HCT116 (cell line): ENCODE measurements at places on chromosomes 5 and 9.

DNA sequence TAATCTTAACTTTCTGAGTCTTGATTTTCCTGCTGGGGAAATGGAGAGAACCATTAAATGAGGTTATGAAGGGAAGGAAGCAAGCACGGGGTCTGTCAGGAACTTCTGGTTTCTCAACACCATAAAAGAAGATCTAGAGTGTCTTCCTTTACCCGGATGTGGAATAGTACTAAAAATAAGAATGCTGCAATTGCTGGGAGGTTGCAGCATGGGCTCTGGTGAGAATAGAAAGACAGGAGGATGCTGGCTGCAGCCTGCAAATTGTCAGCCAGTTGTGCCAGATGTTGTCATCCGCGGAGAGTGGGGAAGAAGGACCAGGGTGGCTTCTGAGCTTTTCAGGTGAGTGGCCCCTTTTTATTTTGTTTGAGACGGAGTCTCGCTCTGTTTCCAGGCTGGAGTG, 69.3 kb upstream of the STC2 start:
- DNase-seq = no peak

GRCh38 chr5:125065741-125066140, 319.3 kb upstream of the ZNF608 start:
- no peak for DNase-seq

- DNase-seq = no peak
Observed at GRCh38 chr9:8860925-8861324, 1061.3 kb upstream of the DMAC1 start.

DNA sequence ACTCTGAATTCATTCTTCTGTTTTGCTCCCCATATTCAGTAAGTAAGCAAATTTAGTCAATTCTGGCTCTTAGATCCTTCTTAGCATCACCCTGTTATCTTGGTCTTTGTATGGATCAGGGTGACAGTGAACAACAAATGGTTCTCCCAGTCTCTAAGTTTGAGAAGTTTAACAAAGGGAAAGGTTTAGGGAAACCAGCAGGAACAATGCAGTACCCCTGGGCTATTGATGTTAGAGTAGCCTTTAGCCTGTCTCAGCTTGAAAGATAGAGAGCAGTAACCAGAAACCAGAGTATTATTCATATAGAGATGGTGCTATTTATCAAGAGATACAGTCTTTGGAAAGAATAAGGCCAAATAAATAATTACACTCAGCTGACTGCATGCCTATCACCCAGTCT, 241.8 kb downstream of the CDH12 start:
- no peak for DNase-seq

- no peak for DNase-seq
Observed at GRCh38 chr5:137563301-137563645, 64.1 kb upstream of the SPOCK1 start.

GRCh38 chr5:178238711-178239592, 6.3 kb upstream of the PHYKPL start:
- DNase-seq = no peak

DNA sequence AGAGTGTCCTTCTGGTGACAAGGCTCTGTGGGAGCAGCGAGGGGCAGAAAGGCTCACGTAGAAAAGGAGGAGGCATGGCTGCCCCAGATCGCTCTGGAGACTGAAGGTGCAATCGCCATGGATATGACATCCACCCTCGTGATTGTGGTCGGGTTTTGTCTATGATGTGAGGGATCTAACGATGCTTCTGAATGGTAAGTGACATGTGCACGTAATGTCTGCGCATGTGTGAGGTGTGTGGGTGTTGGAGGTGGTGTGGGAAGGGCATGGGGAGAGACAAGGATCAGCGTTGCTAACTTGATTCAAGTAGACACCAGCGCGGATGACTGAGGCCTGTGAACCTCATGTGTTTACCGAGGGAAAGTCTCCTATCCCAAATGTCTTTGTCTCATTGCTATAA, 20.2 kb downstream of the IRX1 start:
- DNase-seq = no peak

- DNase-seq = no peak
Observed at GRCh38 chr5:401146-402034, 41.6 kb upstream of the EXOC3 start.

GRCh38 chr5:139402561-139403158, 1.2 kb downstream of the SPATA24 start:
- peak; percentile 19 for DNase-seq

GRCh38 chr9:129163753-129164152, 14.3 kb downstream of the IER5L start:
- DNase-seq = no peak

DNA sequence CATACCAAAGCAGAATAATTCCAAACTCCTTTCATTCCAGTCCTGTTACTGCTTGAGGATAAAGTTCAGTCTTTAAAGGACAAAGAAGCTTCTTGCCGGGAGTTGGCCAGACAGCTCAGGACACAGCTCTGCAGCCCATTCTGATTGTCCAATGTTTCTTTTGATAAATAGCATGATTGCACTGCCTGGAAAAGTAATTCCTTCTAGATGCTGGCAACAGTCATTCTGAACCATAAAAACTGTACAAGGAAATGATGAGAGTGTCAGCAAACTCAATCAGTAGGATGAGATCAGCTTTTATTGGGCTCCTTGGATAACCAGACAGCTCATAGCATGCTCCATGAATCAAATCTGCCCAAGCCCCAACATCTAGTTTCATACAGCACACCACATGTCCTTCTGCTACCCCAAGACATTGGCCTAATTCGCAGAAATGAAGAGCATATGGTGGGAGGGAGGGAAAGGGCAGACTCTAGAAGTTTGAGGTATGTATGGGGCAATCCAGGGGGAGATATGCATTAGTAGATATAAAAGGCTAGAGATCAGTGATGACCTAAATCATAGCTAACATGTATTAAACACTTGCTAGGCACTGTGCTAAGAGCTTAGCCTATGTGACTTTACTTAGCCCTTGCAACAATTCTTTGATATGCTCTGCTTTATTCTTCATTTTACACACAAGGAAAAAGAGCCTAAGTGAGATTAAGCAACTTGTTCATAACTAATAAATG, 219.9 kb upstream of the NREP start:
- DNase-seq = no peak

GRCh38 chr5:68253624-68254585, 38.3 kb downstream of the PIK3R1 start:
- DNase-seq = no peak

DNA sequence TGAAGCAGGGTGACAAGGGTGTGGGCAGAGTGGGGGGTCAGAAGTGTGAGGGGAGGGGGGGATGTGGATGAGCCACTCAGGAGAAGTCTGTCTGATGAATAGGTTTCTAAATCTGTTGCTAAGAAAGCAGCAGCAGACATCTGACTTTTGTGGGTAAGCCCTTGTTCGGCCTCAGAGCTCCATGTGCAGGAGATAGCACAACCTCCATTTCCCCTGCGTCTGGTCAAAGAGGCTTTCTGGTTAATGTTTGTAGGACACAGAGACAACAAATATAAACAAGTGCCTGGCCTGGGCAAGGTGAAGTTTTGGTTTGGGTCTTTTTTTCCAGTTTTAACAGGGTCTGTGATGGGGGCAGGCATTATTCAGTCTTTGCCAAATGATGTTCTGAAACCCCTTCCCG, 57.0 kb upstream of the GNE start:
- DNase-seq = no peak

DNA sequence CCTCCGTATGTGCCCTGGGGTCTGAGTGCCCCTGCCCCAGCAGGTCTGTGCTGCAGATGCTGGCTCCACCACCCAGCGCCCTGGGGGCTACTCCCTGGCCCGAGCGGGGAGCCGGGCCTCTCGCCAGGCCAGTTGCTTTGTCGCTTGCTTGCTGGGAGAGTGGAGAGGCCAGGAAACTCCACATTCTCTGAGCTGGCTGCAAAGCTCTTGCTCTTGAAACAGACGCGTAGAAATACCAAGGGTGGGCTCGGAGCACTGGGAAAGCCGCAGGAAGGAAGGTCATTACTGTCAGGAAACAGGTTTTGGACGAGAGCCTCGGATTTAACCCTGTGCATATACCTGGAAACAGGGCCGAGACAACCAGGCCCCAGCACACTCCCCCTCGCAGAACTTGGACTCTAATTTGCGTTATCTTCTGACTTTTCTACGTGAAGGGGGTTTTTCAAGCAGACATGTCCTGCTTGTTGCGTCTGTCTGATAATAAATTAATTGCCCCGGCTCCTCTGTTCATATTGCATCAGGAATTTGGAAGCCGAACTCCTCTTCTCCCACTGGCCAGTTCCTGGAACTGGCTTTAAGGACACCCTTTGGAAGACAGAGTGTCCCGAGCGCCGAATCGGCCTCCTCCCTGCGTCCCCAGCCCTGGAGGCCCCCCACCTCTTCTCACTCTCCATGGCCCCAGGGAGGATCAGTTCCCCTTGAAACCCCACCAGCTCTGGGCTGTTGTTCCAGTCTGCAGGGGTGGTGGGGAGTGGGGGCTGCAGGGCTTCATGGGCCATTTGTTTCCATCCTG, 11.2 kb downstream of the ADAMTSL2 start:
- no peak for DNase-seq

DNA sequence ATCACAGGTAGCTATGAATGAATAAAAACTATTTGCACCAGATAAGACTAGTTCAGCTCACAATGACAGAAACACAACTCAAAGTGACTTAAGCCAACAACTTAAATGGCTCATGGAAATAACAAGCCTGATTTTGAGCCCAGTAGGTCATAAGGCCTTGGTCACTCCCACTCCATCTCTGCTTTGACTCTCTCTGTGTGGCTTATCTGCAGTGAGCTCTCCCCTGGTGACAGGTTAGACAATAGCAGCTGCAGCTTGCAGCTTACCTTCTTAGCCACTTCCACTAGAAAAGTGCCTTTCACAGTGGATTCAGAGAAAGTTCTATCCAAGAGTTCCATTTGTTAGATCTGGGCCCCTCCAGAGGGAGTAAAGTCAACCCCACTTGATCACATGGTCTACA, 315.7 kb downstream of the RAB3C start:
- no peak for DNase-seq

- no peak for DNase-seq
Observed at GRCh38 chr9:77952635-77953328, 78.8 kb downstream of the GNAQ start.

DNA sequence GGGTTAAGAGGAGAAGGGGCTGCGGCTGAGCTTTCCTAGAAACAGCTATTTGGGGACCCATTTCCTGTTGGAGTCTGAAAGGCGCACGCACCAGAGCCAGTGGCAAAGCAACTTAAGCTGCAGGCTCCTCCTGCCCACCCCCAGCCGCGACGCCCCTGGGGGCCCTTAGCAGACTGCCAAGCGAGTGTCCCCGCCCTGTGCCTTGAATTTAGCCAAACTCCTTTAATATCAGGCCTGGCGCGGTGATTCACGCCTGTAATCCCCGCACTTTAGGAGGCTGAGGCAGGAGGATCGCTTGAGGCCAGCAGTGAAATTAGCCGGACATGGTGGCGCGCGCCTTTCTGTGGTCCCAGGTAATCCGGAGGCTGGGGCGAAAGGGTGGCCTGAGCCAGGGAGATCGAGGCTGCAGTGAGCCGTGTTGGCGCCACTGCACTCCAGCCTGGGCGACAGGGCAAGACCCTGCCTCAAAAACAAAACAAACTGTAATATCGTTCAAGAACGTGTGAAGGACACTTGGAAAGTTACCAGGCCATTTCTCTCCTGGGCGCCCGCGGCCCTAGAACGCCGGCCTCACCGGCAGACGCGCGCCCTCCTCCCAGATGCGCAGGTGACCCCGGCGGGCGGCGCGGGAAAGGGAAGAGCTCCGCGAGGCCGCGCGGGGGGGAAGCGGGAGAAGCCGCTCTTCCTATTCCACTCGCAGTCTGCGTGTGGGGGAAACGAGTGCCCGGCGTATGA, 1.0 kb upstream of the F2R start:
- DNase-seq = no peak

- DNase-seq = no peak
Observed at GRCh38 chr5:14191325-14191724, 48.2 kb downstream of the TRIO start.

GRCh38 chr5:59547731-59548130, 345.8 kb downstream of the PDE4D start:
- no peak for DNase-seq

DNA sequence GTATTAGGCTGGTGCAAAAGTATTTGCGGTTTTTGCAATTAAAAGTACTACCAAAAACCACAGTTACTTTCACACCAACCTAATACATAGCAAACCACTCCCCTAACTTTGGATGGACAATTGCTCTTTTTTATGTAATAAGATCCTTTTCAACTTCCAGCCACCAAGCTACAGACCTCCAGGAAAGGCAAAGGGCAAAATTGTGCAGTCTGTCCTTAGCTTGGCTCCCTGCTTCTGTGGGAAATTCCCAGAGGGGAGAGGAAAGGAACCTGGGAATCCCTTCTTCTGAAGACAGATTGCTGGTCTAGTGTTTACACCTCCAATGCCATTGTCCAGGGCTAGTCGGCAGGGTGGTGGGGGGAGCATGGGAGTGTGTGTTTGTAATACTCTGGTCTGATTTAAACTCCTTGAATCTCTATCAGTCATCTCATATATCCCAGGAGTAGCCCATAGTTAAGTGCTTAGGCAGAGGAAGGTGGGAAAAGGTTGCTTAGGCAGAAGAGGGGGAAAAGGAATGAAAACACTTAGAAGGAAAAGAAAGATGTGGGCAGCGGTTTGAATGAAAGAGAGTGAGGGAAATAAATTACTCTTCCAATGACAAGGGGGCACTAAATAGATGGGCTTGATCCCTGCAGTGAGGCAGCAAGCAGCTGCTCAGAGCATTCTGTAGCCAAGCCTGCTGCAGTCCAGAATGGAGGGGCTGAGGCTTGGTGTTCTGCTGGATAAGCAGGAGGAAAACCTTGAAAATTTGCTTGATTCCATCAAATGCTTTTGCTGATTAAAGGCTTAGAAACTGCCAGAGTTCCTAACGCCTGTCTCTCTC, 86.9 kb upstream of the MAP1B start:
- DNase-seq = no peak

DNA sequence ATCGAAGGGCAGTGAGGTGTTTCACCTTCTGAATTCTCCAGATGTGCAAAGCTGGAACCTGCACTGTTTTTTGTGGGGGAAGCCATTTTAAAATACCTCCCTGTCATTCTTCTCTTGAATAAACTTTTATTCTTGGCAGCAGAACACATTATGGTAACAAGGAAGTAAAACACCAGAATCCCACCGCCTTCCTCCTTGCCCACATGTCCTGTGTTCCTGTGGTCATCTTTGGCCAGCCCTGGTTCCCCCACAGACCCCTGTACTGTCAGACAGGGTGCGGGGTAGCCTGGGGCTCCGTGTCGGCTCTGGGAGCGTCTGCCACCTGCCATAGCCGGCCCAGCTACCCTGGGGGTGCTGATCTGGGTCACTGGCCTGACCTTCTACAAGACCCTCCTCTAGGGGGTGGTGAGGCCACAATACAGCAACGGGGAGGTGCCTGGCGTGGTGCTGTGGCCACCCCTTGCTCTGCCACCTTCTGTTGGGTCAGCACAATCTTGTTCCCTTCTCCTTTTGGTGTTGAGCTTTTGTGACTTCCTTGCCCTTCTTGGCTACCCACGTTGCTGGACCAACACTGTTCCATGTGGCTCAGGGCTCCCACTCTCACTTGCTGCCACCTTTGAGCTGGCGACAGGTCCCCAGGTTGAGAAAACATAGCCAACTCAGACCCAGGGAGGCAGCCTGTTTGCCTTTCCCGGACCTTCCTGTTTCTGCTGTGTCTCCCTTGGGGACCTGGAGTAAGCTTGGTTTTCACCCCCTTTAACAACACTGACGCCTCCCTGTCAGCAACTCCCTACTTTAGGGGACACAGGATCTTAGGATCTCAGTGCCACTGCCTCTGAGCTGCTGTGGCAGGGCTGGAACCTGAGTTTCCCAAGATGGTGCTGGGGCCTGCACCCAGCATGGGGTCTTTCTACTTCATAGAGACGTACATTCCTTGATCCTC, 4.8 kb downstream of the WNK2 start:
- no peak for DNase-seq

- DNase-seq = no peak
Observed at GRCh38 chr5:97049175-97049574, 93.2 kb downstream of the LIX1 start.
